ENCODE measurements at places on chromosomes 12 and 14. TPM values are rescaled to one million over a fixed set of nuclear protein-coding genes. Genes with fewer than 3 reads are reported as not detected.

DNA sequence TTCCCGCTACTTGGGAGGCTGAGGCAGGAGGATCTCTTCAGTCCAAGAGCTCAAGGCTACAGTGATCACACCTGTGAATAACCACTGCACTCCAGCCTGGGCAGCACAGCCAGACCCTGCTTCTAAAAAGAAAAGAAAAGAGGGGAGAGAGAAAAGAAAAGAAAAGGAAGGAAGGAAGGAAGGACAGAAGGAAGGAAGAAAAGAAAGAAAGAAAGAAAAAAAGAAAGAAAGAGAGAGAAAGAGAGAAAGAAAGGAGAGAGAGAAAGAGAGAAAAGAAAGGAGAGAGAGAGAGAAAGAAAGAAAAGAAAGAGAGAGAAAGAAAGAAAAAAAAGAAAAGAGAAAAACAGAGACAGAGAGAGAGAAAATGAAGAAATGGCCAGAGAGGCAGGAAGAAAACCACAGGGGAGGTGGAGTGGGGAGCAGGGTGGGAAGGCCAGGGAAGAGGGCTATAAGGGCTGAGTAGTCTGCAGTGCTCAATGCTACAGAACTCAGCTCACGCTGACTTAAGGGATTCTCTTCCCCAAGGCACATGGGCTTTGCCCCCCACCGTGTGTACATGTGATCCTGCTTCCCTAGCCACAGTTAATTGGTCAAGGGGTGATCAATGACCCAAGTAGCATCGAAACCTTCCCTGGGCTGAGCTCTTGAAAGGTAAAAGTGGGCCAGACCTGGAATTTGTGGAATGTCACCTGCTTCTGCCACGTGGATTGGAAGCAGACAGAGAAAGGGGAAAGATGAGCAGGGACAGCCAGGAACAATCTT is 90.4 kb upstream of the TMCC3 start:
- H3K4me3 ChIP-seq, result no peak overlapping the region
- H3K36me3 ChIP-seq, result no peaks in the 10 kb centered on the region
- no peak for DNase-seq
- no peaks in the 10 kb centered on the region for H3K4me1 ChIP-seq

DNA sequence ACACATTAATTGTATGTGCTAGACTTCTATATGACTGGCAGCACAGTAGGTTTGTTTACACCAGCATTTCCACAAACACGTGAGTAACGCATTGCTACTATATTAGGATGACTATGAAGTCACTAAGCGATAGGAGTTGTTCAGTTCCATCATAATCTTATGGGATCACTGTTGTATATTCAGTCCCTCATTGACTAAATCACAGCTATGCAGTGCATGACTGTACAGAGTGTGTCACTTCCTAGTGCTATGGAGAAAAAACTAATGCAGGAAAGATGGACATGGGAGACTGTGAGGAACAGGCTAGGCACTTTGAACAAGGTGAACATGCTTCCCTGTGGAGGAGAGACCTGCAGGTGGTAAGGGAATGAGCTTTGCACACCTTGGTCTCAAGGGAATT is 259.8 kb downstream of the NUAK1 start:
- DNase-seq, result no peak
- no peaks in the 10 kb centered on the region for H3K4me1 ChIP-seq
- no peaks in the 10 kb centered on the region for H3K36me3 ChIP-seq
- no peak overlapping the region for H3K4me3 ChIP-seq
- no peak overlapping the region for H3K27ac ChIP-seq
- no peaks in the 10 kb centered on the region for H3K27me3 ChIP-seq

- no peaks in the 10 kb centered on the region for H3K36me3 ChIP-seq
- no peaks in the 10 kb centered on the region for H3K4me1 ChIP-seq
- H3K27ac ChIP-seq, result no peak overlapping the region
- no peaks in the 10 kb centered on the region for H3K27me3 ChIP-seq
- no peak for DNase-seq
These were observed 79.1 kb downstream of the LRIG3 start for GRCh38 chr12:58841058-58841798.

GRCh38 chr12:103819312-103819711 is 21.7 kb downstream of the NT5DC3 start:
- H3K27ac ChIP-seq, result no peak overlapping the region
- H3K4me3 ChIP-seq, result no peak overlapping the region
- no peak for DNase-seq

GRCh38 chr12:130649101-130650045 is 66.7 kb downstream of the RIMBP2 start:
- no peak overlapping the region for H3K27ac ChIP-seq
- H3K4me3 ChIP-seq, result no peak overlapping the region
- H3K36me3 ChIP-seq, result no peaks in the 10 kb centered on the region
- H3K4me1 ChIP-seq, result no peaks in the 10 kb centered on the region
- DNase-seq, result no peak
- no peaks in the 10 kb centered on the region for H3K27me3 ChIP-seq

C12orf54 gene
- total RNA-seq, result not detected
